ENCODE measurements at places on chromosomes 7 and 10.

DNA sequence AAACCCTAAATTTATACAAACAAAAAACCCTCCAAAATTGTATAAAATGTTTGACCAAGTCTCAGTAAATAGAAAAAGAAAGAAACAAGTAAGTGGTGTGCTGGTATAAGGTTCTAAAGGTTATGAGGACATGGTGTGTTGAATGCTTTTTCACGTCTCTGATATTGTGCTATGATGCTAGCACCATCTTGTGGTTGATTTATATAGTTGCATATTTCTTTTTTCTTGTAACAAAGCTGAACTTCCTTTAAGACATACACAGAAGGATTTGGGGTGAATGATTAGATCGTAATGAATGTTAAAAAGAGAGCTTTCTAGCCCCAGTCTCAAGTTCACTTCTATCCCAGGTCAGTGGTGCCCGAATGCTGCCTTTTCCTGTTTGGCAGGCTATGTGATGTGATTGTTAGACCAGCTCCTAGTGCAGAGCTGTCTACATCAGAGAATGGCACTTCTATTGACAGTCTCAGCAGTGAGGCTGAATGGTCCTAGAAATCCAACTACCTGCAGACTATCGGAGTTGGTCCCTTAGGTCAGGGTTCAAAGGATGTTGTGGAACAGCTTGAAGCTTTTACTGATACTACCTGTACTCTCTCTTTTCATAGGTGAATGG, 25.0 kb downstream of the VTI1A start:
- DNase-seq, result peak; percentile 68

GRCh38 chr7:132738254-132738653, 162.0 kb upstream of the PLXNA4 start:
- DNase-seq, result no peak

DNA sequence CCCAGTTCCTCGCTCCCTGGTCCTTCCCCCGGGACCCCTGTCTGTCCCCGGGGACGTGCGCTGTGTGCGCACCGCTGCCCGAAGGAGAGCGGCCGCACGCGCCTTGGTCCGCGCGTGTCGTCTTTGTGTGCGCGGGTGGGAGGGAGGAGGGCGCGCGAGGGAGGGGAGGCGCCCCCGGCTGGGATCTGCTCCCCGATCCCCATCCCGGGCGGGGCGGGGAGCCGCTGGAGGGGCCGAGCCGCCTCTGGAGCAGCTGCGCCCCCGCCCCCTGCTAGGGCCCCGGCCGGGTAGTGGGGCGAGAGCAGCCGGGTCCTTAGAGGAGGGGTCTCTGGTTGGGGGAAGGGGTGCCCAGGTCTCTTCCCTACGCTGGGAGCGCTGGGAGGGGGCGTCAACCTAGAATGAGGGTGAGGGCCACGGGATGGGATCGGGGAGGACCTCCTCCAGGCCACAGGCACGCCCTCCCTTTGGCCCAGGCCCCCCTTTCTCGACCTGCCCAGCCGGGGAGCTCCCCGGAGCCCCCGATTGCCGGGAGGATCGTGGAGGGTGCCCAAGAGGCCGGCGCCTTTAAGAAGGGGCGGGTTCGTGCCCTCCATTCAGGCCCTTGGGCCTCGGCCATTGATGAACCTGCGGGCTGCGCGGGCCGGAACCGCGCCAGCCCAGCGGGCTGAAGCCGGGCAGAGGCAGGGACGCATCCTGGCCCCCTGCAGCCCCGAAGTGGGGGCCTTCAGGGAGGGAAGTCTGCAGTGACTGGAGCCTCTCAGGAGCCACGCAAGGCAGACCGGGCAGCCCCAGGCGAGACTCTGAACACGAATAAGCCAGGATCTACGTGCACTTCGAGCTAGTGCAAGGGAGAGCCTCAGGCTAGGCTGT, 678 bp downstream of the SH2B2 start:
- peak; percentile 36 for DNase-seq

DNA sequence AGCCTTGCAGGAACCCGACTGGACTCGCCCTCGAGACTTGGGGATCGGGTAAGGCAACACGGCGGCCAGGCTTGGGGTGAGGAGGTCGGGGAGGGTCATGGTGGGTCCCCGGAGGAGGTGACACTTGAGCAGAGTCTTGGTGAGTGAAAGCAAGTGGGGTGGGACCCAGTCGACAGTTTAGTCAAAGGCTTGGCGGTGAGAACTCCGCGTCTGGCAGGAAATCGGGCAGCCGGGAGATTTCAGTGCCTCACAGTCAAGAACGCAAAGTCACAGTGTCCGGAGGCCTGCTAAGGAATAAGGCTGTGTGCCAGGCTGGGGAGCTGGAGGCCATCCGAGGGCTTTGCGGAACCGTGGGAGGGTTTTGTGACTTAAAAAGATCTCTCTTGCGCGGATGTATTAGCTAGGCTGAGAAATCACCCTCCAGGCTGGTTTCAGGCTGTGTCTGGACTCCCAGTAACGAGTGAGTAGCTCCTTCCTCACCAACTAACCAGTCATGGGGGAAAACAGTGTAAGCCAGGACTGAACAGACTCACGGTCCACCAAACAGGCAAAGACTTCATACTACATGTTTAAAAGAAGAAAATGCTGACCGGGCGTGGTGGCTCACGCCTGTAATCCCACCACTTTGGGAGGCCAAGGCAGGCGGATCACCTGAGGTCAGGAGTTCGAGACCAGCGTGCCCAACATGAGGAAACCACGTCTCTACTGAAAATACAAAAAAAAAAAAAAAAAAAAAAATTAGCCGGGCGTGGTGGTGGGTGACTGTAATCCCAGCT, 613 bp downstream of the AP5Z1 start:
- peak; percentile 85 for DNase-seq

GRCh38 chr7:77258014-77258413, 58.4 kb upstream of the FGL2 start:
- no peak for DNase-seq

DNA sequence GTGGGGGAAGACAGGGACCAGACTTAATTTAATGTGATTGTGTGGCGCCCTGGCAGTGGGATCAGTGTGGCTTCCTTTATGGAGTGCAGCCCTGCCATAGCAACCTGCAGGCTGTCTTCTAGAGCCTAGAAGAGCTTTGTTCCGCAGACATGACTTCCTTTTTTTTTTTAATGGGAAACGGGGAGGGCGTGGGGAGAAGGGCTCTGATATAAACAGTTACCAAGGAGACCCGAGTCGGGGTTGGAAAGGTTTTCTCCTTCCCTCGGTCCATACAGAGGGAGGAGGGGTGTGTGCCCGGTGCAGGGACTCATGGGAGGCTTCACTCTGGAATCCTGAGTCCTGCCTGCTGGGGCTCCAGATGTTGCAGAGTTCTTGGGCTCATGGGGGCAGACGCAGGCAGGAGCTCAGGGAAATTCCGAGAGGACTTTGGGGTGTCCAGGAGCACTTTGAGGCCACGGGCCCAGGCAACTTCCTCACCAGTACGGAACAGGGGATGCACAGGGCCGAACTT, 26.9 kb downstream of the TMEM120A start:
- DNase-seq, result no peak

- DNase-seq, result no peak
Observed at GRCh38 chr10:130954326-130954905, 357.1 kb downstream of the TCERG1L start.

DNA sequence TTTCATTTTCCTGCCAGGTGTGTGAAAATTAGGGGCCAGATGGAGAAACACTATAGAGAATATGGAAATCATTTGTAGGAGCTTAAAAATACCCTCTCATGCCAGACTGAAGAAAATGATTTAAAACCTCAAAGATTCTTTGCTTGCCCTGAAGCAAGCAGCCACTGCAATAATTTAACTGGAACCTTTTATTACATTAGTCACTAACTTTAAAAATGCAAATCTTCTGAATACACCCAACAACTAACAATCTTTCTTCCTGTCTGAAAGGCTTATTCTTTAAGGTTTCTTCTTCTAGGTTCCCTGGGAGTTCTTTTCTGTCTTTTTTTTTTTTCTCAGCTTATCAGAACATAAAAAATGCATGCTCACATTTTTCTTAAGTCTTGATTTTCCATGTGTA, 238.5 kb upstream of the KMT2E start:
- DNase-seq, result no peak

GRCh38 chr7:103964269-103964668, 25.2 kb downstream of the RELN start:
- no peak for DNase-seq

DNA sequence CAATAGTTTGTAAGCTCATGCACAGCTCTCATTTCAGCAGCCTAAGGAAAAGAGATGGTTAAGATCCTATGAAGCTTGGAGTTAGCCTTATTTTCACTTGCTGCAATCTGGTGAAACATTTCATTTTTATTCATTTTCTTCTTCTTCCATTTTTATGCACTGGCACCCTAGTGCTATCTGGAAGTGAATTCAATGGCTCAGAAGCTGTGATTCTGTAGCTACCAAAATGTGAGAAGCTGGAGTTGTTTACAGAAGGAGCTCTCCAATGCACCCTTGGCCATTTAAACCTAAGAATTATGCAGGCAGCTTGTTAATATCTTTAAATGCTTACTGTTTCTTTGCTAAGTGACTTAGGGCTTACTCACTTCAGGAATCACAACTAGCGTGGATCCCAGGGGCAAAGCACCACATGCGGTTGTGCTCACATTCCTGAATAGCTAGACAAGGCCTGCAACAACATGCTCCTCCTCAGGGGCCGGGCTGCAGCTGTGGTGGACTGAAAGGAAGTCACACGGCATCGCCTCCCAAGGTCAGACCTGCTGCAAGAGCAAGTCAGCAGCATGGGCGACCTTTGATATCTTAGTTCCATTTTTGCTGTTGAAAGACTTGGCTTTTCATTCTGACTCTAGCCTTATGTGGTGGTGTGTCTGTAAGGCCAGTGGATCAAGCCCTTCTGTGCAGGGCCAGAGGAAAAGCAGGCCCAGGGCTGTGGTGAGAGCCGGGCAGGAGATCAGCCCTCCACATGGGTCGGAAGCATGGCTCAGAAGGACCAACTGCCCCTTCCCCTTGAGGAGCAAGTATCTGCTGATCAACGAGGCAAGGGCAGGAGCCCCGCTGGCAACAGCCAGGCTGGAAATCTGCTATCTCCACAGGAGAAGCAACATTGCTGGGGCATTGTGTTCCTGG, 91.9 kb upstream of the MBL2 start:
- no peak for DNase-seq

GRCh38 chr10:115915429-115915828, 357.6 kb downstream of the GFRA1 start:
- DNase-seq, result no peak

DNA sequence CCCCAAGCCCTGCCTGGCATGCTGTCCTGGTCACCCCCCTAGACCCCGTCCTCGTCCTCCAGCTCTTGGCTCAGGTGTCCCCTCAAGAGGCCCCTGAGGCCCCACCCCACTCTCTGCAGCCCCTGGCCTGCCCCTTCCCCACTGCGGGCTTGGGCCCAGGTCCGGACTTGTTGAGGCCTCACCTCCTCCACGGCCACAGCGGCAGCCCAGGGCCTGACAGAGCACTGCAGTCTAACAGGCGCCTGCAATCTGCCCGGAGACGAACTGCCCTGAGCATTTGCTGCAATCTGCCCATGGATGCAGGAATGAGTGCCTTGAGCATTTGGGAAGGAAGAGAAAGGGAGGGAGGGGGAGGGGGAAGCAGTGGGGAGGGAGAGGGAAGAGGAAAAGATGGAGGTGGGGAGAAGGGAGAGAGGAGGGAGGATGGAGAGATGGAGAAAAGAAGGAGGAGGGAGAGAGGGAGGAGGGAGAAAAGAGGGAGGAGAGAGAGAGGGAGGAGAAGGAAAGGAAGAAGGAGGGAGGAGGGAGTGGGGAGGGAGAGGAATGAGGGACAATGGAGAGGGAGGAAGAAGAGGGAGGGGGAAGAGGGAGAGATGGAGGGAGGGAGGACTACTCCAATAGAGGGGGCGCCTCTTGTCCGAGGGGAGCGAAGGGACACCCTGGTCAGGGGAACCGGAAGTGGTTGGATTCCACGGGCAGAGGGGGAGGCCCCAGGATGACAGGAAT, 73.9 kb downstream of the PDGFA start:
- DNase-seq, result no peak

GRCh38 chr7:156094350-156095146, 282.3 kb upstream of the SHH start:
- DNase-seq, result no peak

GRCh38 chr10:55078121-55078520, 277.1 kb upstream of the PCDH15 start:
- DNase-seq, result no peak

DNA sequence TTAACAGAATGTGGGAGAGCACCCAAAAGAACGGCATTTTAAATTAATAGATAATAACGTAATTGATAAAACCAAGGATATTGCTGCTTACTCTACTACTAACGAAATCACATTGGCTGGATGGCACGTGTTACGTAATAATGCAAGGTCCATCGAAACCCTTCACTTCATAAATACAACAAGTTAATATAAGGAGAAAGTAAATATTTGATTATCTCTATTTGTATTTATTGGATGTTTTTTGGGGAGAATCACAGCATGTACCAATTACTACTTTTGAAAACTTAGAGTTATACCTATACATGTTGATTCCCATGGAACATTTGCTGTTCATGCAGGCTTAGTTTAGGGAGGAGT, 1.6 kb downstream of the PRKG1 start:
- DNase-seq, result no peak

- no peak for DNase-seq
Observed at GRCh38 chr7:66099232-66099550, 15.5 kb upstream of the CRCP start.

All from erythroblast (primary cell).